ENCODE measurements at places on chromosomes 1 and 21. TPM values are rescaled to one million over a fixed set of nuclear protein-coding genes. Genes with fewer than 3 reads are reported as not detected.

DNA sequence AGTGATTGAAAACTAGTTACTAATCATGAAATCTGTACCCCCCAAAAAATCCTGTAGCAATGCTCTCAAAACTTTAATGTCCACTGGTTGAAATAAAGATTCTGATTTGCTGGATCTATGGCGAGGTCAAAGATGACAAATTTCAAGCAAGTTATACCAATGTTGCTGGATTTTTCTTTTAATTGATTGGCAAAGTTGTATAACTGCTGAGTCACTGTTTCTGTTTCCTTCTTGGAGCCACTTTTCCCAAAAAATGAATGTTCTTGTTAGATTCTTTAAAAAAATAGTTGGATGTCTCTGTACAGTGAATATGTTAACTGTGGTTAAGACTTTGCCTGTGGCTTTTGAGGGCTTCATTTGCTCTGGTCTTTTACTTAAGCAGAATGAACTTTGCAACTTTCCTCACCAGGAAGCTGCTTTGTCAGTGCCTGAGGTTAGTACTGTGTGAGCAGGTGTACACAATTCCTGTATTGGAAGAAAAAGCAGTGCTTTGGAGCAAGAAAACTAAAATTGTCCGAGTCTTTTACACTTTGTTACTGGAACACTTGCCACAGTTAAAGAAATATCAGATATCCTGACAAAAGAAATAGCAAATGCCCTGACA, 1211.9 kb downstream of the MRPL39 start:
- no peak for DNase-seq

ATP1A2 gene
- not detected for total RNA-seq

DNA sequence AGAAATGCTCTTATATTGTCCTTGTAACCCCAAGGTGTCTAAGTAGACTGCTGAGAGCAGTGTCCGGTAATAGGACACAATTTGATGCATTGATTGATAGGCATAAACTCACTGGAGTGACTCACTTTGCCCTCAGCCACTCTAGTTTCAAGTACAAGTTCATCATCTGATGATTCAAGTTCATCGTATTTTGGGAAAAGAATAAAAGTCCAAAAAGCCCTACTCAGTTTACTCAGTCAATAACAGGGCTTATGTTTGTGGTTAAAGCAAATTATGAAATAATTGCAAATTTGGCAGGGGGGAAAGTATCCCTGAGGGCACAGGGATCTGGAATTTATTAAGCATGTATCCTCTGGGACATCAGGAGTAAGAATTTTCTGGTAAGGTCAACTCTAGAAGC, 7.6 kb upstream of the ATF3 start:
- no peak for DNase-seq

GRCh38 chr1:153544453-153545066, 1.0 kb downstream of the S100A4 start:
- DNase-seq, result no peak

KCNE2 gene
- not detected for total RNA-seq

Data from activated CD4-positive, alpha-beta T cell treated with anti-CD3 and anti-CD28 coated beads, Interleukin-2, amount 10 ng/mL, durations not matched to agents 7 days and 5 days (primary cell).